Left hindlimb (tissue), 1 donor: ENCODE measurements at places on chromosomes 6 and 20.

DNA sequence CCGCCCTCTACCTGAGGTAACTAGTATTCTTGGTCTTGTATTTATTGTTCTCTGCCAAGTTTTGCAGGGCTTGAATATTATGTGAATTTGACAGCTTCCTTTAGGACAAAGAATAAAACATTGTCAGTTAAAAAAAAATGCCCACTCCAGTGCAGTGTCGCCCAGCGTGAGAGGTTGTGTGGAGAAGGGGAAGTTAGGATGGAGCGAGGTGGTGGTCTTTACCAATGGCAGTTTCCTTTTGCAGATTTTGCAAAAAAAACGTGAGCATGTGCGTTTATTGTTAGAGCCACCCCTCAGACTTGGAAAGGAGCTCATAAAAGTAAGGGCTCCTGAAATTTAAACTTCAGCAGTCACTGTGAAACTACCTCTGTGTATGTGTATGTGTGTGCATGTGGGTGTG is 28.3 kb downstream of the UST start:
- no peak for DNase-seq

GRCh38 chr6:7106215-7106751 is 1.5 kb upstream of the RREB1 start:
- no peak for DNase-seq

DNA sequence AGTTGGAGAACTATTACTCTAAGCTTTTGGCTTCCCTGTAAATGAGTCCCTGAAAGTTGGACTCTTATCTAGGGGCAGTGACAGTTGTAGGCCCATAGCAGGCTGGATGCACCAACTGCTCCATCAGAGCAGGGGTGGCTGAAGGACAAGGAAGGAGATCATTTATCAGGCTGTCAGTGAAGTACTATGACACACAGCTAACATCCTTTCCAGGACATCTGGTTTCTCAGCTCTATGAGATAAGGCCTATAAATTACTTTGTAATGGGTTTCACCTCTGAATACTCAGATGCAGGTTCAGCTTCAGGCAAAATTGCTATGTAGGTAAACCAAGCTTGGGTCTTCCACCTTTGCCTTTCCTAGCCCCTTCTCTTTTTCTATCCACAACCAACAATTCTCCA is 468.5 kb downstream of the KIF16B start:
- no peak for DNase-seq

- DNase-seq = no peak
Measured at GRCh38 chr6:41201764-41202173, 820 bp upstream of the TREML2 start.

- peak; percentile 35 for DNase-seq
Measured at GRCh38 chr20:55252521-55252920, 752.8 kb downstream of the CBLN4 start.

GRCh38 chr20:20780127-20780824 is 67.8 kb upstream of the RALGAPA2 start:
- peak; percentile 58 for DNase-seq

- no peak for DNase-seq
Measured at GRCh38 chr6:74409447-74409846, 713.4 kb downstream of the CD109 start.

GRCh38 chr20:60553095-60553494 is 594.9 kb downstream of the CDH26 start:
- DNase-seq = no peak
